ENCODE measurements at places on chromosomes 2 and 18.

DNA sequence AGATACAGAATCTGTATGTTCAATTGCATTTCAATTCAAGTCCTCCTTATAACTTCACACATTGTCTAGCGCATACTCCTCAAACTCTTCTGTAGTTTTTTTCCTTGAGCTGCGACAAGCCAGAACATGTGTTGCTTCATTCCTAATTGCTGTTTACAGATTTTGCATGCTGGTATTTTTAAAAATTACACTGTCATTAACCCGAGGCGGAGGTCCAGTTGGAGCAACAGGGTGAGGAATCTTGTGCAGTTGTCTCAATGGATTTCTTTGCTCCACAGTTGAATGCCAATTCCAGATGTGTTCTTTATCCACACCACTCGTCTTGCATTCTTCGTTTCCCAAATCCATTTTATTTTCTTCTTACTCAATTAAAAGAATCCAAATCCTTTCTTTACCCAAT is 16.4 kb upstream of the SERPINB13 start:
- no peak for DNase-seq

DNA sequence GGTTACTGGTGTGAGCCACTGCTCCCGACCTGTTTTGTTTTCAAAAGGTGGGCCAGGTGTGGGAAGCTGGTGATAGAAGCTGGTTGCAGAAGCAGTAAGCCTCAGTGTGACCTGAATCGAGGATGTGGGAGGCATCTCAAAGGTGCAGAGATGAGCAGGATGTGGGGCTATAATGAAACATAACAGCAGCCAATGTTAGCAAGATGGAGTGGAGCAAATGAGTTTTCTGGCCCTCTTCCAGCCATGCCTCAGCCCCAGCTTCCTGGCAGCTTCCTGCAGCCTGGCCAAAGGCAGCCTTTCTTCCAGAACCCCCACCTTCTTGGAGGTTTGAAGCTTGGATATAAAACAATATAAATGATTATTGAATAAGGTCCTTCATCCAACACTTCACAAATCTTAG is 184.8 kb downstream of the NCK2 start:
- peak; percentile 75 for DNase-seq

DNA sequence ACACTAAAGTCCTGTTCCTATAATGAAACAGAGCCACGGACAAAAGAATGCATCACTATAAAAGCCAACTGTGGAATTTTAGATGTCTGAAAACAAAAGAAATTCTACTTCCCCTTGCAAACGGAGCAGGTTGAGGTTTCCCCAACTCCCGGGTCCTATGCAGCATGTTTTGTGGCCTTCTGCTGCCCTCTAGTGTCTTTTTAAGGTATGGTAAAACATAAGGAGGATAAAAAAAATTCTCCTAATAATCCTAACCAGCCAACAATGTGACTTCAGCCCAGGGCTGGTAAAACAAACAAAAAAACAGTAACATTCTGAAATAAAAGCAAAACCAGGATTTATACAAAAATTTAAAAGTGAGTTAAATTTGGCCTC is 539.5 kb downstream of the NRXN1 start:
- DNase-seq, result peak; percentile 56

- no peak for DNase-seq
Observed at GRCh38 chr18:40841063-40841462, 1114.0 kb upstream of the PIK3C3 start.

- DNase-seq, result no peak
Observed at GRCh38 chr18:65990944-65991708, 240.3 kb downstream of the CDH7 start.

DNA sequence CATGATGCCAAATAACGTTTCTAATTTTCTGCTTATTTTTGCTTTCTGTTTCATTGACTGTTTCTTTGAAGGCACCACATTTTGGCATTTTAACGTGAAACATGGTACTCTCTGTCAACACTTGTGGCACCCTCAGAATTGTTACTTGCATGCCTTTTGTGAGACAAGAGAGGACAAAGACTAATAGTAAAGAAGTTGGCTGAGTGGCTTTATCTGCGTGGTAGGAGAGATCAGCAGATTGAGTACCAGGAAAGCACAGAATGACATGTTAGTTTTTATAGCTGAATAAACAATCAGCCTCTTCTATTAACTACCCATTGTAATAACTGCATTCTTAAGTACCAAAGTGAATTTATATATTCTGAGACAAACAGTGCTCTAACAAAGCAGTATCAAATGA is 8.6 kb downstream of the ZNF638 start:
- DNase-seq, result peak; percentile 12

GRCh38 chr2:181667234-181667633 is 10.3 kb upstream of the CERKL start:
- no peak for DNase-seq

- DNase-seq, result no peak
Observed at GRCh38 chr18:25704494-25704893, 352.5 kb upstream of the ZNF521 start.

- DNase-seq, result no peak
Observed at GRCh38 chr2:220473611-220474010, 846.2 kb downstream of the SLC4A3 start.

- no peak for DNase-seq
Observed at GRCh38 chr18:8749492-8749891, 44.1 kb downstream of the MTCL1 start.

- DNase-seq, result no peak
Observed at GRCh38 chr18:47331641-47332040, 80.2 kb upstream of the SKOR2 start.

DNA sequence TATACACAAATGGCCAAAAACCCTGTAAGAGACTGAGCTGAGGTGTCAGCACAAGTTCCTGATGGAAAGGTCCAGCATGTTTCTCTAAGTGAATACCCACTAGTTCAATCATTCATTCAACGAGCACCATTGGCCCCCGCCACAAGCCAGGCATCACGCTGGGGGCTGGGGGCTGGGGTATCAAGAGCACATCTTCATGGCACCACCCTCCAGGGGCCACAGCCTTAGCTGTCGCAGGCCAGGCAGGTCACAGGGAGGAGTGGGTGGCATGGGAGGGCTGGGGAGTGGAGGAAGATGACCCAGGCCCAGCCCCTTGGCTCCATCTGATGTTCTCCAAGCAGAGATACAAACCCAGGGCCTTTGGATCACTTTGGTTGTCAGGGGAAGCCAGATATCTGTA is 97.9 kb downstream of the ACKR3 start:
- DNase-seq, result no peak

DNA sequence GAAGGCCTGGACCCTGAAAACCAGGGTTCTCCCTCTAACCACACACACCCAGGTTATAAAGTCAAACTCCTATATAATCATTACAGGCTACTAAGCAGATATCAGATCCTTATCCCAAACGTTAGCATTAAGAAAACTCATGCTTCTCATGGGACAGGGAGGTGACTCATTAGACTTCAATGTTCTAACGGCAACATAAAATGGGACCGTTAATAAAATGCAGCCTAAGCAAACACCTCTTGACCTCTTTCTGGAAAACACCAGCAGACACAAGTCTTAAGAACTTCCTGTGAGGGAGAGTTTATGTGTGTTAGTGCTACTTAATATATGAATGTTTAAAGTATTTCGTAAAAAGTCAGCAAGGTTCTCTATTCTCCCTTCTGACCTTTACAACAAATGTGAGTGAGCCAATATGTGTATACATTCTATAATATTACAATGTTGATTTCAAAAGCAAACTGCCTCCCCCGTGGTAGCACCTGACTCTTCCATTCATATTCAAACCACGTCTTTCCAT is 31.7 kb downstream of the LPIN2 start:
- DNase-seq, result peak; percentile 95

DNA sequence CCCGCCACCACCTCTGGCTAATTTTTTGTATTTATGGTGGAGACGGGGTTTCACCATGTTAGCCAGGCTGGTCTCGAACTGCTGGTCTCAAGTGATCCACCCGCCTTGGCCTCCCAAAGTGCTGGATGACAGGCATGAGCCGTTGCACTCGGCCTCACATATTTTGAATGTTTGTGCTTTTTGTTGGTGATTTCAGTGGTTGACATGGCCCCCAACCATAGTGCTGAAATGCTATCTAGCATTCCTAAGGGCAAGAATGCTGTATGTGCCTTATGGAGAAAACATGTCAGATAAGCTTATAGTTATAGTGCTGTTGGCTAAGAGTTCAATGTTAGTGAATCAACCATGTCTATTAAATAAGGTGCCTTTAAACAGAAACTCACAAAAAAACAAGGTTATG is 8.9 kb downstream of the ZAP70 start:
- no peak for DNase-seq

DNA sequence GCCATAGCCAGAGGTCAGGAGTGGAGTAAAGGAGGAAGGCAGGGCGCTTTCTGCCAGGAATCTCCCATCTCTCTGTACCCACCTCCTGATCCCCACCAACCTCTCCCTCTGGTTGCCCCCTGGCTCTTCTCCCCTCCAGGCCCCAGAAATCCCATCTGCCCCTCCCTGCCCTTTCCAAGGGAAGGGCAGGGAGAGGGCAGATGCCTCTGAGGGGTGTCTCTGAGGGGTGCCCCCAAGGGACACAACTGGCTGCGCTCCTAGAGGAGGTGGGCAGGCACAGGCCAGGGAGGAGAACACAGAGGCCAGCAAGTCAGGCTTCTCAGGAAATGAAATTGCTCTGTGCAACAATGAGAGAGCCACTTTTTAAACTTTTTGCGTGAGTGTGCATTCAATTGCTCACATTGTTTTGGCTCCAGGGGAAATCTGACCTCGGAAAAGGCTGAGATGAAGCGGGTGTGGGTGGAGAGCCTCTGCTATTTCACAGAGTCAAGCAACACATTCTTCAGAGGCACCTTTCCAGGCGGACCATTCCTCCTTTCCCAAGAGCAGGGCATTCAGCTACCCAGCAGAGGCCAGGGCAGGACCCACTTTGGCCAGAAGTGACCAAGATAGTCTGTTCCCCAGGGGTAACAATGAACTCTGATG is 125.5 kb downstream of the SMAD7 start:
- DNase-seq, result peak; percentile 66

DNA sequence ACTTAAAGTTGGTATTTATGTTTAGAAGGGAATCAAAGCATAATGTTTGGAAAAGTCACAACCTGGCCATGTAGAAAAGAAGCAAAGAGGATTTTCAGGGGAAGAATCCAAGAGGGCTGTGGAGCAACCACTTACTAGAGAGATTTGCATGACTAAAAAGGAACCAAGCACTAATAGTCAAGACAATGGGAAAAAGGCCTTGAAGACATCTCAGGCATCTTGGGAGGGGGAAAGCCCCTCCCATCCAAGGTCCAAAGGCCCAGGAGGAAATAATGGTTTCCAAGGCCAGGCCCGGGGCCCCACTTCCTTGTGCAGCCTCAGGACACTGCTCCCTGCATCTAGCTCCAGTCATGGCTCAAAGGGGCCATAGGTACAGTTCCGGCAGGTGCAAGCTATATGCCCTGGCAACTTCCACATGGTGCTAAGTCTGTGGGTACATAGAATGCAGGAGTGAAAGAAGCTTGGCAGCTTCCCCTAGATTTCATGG is 128.1 kb downstream of the EIPR1 start:
- no peak for DNase-seq

DNA sequence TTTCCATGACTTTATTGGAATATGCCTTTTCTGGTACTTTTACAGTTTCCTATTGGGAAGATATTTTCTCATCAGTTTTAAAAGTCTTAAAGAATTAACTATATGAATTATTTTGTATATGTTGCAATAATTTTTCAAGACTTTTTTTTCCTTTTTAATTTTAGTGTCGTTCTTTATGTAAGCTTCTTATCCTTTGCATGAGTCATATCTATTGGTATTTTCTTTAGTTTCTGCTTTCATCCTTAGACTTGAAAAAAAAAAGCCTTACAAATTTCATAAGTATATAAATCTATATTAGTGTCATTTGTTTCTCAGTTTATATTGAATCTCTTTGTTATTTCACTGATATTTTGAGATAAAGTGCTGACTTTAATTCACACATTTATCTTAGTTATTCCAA is 94.9 kb downstream of the DSEL start:
- DNase-seq, result no peak

DNA sequence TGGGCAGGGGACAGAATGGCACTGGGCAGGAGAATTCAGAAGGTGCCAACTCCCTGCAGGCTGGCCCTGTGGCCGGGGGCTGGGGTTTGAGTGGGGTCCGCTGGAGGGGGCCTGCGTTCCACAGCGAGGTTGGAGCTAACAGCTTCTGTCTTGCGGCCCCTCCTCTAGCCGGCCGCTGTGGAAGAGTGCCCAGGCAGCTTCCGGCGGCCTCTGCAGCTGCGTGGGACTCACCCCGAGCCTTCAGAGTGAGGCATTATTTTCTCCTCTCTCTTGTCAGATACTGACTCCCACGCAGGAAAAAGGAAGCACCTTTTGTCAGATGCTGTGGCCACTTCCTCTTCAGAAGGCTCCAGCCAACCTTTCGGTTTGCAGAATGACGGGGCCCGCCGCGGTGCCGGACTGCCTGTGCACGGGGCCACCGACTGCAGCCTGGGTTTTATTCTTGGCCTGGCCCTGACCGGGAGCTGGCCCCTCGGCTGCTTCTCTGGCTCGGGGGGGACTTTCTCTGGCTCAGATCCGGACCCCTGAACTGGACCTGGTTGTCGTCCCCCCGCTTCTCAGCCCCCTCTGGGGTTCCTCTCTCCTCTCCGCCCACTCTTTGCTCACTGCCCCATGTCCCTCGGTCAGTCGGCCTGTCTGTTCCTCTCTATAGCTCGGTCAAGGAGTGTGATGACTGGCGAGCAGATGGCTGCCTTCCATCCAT is 40.1 kb downstream of the ARHGAP25 start:
- DNase-seq, result peak; percentile 77

- DNase-seq, result no peak
Observed at GRCh38 chr2:144579556-144579955, 59.6 kb upstream of the ZEB2 start.

DNA sequence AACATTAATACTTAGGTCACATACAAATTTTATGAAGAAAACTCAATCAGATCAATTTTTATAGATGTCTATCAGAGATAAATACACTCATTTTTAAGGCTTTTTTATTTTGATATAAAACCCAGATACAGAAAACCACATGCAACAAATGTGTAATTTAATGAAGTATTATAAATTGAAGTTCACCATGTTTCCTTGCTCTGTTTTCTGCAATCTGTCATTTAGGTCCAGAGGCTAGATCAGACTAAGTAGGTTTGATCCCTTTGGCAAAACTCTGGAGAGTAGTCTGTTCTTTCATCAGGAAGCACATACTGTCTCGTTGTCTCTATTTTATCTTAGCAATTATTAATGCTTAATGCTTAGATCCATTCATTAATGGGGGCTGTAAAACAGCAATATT is 841.6 kb downstream of the MBD2 start:
- DNase-seq, result no peak

GRCh38 chr18:11066038-11066437 is 83.3 kb downstream of the PIEZO2 start:
- no peak for DNase-seq

GRCh38 chr2:177211169-177211568 is 1.4 kb upstream of the HNRNPA3 start:
- DNase-seq, result no peak

GRCh38 chr2:88933091-88933490 is 241.6 kb downstream of the RPIA start:
- DNase-seq, result no peak

- DNase-seq, result no peak
Observed at GRCh38 chr2:234025891-234026401, 24.6 kb upstream of the SPP2 start.

- no peak for DNase-seq
Observed at GRCh38 chr2:203346612-203347011, 18.4 kb downstream of the ABI2 start.
